Stimulated activated CD4-positive, alpha-beta T cell treated with anti-CD3 and anti-CD28 coated beads, Interleukin-15, amount 100 ng/mL, for 24 hours (primary cell): ENCODE measurements at places on chromosomes 7 and 10.

- DNase-seq, result no peak
Observed at GRCh38 chr7:128253701-128254100, 12.6 kb downstream of the LEP start.

DNA sequence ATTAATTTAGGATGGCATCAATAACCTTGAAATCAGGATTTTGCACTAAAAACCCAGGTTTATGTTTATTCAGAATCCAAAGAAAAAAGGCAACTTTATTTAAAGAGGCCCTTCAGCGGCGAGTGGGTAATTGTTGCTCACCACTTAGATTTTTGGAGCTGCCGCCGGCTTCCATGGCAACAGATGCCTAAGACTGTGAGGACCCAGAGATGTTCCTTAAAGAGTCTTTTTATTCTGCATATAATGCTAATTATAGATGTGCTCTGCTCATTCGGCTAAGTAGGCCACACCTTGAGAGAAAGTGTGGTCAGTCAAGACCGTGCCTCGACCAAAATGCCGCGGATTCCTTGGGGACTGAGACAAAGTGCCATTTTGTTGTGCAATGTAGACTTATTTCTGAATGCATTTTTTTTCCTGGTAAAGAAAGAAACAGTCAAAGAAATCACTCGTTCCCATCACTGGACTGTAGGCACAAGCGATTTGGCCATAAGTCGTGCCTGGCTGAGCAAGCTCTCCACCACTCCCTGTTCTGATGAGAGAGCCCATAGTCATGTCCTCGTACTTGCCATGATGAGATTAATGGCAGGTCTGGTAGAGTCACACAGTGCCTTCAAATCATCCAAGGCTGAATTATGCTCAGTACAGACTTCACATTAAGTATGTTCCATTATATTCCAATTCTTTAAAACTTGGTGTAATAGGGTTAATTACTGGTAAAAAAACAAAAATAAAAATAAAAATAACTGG is 21.4 kb upstream of the MGMT start:
- DNase-seq, result no peak

- no peak for DNase-seq
Observed at GRCh38 chr7:67631476-67631875, 634.8 kb downstream of the TYW1 start.

DNA sequence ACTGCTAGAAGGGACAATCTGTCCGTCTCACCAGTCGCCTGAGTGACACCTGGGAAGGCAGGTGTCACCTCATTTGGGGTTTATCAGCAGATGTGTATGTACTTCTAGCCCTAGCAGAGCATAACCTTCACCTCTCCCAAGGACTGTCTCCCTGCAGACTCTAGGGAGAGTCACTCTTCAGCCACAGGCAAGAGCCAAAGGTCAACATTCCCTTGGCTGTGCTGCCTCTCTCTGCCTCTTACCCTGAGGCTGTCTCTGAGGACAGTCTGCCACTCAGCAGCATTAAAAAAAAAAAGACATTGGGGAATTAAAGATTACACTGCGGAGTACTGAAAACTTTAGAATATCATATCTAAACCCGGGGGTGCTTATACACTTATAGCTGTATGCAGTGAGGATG is 377.7 kb upstream of the FZD8 start:
- no peak for DNase-seq

DNA sequence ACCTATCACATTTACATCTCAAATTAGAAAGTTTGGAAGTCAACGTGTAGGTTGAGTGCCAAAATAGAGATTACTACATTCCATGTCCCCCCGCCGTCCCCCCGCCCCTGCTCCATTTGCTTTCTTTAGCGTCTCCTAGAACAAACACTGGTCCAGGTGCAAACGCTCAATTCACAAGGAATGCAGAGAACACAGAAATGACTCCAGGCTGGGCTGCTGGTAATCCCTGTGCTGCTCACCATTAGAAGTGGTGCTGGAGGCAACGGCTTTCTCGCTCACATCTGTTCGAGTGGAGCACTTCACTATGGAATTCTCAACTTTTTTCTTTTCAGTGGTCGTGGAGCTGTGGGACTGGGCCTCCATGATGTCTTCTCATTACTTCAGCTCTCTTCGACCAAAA is 14.1 kb downstream of the GLI3 start:
- DNase-seq, result no peak

DNA sequence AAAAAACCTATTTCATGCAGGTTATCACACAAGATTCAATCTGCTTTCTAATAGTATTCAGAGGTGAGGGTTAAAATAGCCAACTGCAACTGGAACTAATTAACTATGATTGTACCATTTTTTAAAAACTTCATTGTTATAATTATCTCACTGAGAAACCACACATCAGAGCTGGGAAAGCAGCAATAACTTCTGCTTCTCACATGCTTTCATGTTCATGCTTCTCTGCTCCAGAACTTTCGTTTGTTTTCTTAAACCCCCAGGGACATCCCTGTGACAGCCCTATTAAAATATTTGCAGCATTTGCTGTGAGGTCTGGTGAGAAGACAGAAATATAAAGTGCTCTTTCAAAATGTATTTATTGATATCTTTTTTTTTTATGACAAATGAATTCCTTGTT is 389.0 kb upstream of the SORCS1 start:
- no peak for DNase-seq

DNA sequence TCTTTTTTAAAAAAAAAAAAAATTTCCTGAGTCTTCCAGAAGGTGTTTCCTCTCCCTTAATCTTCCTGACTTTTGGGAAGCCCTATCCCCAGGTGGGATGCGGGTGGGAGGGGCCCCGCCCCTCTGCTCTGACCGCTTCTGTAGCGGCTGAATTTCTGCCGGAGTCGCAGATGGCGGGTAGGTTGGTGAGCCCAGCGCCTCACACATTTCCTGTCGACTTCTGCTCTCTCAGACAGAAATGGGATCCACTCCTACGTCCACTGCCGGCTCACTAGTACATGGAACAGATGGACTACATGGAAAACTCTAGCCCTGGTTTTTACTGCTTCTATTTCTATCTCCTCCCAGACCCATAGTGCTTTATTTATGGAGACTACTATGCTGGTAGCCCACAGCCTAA is 90.9 kb downstream of the NEUROD6 start:
- DNase-seq, result no peak

DNA sequence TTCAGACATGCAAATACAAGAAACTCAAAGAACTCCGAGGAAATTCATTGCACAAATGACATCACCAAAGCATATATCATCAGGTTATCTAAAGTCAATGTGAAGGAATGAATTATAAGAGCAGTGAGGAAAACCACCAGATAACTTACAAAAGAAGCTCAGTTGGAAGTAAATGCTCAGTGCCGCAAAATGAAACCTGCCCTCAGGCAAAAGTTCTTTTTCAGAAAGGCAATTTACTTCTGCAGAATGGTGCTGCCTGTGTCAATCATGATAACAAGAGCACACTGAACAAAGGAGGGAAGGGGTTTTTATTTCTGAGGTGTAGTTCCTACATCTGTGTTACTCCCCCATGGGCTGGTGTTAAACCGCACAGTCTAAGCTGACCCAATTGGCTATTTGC is 550.6 kb upstream of the SEMA3D start:
- DNase-seq, result no peak

DNA sequence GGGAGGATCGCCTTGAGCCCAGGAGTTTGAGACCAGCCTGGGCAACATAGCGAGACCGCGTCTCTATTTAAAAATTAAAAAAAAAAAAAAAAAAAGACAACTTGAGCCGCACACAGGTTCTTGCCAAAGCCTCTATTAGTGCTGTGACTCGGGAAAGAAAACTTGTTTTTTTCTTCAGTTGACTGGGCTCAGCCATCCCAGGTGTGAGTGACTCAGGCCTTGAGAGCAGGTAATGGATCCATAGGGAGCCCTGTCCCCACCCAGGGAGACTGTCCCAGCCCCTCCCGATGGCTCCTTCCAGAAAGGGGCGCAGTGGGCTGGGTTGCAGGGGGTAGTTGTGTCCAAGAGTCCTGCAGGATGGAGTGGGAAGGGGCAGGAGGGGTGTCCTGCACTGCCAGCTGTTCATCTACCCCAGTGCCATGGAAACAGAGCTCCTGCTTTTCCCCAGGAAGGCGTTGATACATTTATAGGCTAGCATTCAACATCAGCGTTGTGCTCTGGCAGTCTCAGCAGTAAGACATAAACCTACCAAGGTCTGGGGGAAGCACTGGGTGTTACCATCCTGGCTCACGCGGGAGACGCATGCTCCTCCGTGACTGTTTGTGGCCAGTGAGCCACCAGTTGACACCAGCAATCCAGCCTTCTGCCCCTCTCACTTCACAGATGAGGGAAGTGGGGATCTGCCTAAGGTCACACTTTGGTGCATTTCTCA is 126.6 kb downstream of the CUX1 start:
- DNase-seq, result no peak

- DNase-seq, result no peak
Observed at GRCh38 chr7:112459645-112460044, 9.4 kb downstream of the IFRD1 start.

DNA sequence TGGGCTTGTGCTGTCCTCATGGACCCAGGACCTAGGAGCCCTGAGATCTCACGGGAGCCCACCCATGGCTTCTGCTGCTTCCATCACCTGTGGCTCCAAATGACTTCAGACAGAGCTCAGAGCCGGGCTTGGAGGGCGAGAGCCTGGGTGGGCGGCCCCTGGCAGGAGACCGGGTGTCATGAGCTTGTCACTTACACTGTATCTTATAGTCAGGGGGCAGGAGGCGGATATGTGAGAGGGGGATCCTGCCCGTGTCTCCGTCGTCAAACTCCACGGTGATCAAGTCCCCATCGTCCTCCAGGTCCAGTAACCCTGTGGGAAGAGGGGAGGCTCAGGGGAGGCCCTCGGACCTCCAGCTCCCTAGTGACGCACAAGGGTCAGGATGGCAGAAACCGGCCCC is 33.0 kb downstream of the SLC29A4 start:
- no peak for DNase-seq

GRCh38 chr7:141497391-141497790 is 53.8 kb upstream of the AGK start:
- no peak for DNase-seq

DNA sequence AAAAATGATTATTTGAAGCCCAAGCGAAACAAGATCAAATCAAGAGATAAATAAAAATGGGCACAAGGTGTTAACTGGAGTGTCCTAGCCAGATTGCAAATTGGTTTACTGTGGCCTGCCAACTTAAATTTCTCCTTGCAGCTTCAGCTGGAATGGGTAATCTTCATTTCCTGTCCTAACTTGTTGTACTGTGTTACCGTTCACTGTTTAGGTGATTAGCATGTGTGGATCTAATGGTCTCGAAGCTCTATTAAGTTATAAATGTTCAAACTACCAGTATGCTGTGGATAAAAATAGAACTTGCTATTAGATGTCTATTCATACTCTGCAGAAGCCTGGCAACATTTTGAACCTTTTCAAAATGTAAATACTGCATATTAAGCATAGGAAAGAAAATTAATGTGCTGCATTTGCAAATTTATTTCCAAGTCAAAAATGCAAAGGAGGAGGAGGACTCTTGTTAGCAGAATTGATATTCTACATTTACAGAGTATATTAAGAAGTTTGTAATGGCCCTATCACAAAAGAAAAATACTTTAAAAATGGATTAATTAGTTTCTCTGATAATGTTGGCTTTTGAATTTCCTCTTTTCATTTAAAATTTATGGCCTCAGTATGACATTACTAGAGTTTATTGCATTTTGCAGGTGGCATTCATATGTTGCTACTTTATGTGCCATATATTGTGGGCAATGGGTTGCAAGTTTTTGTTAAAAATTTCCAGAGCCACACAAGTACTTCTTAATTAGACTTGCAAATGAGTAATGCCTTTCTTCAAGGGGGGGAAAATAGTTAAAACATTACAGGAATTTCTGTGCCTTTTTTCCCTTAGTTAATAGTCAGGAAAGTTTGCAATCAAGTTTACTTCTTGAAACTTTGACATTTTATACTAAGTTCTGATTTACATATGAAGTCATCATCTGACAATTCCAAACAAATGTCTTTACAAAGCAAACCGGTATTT is 92.1 kb downstream of the CABCOCO1 start:
- DNase-seq, result no peak

GRCh38 chr7:50497068-50497642 is 47.0 kb upstream of the FIGNL1 start:
- no peak for DNase-seq

- DNase-seq, result no peak
Observed at GRCh38 chr7:157991351-157991750, 596.3 kb downstream of the PTPRN2 start.

DNA sequence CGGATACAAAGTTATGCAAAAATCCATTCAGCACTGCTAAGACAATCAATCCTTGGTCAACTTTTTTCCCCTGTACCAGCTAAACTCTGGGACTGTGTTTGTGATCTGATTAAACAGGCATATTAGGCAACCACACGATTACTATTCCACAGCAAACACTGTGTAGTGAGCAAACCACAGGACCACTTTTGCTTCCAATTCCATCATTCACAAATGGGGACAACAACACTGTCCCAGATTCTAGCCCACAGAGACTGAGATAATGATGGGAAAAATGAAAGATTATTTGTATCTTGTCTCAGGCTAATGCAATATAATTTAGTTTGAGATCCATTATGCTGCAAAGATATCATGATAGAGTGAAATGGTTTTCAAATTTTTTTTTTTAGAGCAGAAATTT is 163.7 kb upstream of the AOAH start:
- no peak for DNase-seq

DNA sequence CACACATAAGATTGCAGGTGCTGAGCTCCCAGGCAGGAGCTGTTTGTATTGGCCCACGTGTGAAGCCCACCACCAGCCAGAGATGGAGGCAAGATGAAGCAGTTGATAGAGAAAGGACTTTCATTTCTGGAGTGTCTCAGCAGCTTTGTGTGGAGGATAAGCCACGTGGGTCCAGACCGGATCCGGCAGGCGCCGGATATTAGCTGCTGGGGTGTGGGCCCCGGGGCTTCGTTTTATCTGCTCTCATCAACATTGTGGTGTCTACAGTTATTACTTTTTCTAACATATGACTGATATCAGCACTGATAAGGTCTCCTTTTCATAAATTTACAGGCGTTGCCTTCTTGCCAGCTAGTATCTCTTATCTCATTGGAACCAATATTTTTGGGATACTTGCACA is 25.5 kb downstream of the SLC18A2 start:
- no peak for DNase-seq

GRCh38 chr10:75103881-75104686 is 7.4 kb upstream of the SAMD8 start:
- DNase-seq, result no peak

- DNase-seq, result no peak
Observed at GRCh38 chr7:20299647-20300312, 30.9 kb upstream of the ITGB8 start.

DNA sequence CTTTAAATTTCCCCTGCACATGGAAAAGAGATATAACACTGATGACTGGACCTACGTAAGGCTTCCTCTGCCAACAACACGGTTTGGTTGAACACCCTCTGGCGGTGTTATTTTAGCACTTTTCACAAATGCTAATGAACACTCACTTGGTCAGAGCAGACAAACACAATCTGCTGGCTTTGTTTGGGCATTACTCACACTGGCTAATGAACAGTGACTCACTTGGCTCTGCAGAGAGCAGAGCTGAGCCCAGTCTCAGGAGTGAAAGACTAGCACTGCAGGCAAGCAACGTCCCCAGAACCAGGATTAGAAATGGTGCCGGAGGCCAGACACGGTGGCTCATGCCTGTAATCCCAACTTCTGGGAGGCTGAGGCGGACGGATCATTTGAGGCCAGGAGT is 430.8 kb downstream of the PLXNA4 start:
- DNase-seq, result no peak
